Memory B cell (primary cell): ENCODE measurements at places on chromosomes 7 and 10.
A peak's percentile ranks its signal among the peaks of the same experiment; 100 is the strongest.

DNA sequence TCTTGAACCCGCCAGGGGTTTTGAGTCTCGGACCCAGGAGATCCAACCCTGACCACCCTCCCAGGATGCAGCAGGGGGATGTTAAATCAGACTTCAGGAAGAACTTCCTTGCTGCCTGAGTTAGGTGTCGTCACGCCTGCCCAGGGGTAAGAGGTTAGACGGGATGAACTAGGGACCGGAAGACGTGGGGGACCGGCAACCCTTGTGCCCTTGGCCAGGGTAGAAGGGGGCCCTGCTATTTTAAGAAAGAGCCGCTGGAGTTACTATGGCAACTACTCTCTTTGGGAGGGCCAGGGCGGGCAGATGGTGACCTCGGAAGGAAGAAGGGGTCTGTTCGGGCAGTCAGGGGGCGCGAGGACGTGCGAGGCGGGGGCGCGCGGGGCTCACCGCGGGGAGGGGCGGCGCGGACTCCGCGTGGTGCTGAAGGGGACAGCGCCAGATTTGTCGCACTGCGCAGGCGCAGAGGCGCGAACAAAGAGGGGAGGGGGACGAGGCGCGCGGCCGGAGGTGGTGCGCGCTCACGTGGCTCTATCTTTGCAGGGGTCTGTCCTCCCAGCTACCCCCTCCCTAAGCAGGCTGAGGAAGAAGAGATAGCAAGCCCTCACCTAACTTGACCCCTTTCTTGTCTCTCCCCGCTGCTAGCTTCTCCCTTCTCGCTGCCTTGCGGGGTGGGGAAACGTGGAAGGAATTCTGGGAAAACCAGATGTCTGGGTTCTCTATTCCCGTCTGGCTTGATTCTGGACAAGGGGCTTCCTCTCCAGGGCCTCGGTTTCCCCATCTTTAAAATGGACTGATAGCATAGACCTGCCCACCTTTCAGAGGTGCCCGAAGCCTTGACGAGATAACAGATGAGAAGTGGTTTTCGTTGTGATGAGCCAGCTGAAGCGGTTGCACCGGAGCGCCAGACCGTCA is 940 bp upstream of the PSD start:
- peaks cover 23% of the 10 kb centered on the region for H3K27me3 ChIP-seq
- H3K27ac ChIP-seq, result no peak overlapping the region
- peaks cover 16% of the 10 kb centered on the region for H3K4me1 ChIP-seq
- peak; percentile 67 for DNase-seq

GRCh38 chr10:94085288-94085687 is 91.6 kb downstream of the PLCE1 start:
- DNase-seq, result no peak
- H3K4me3 ChIP-seq, result no peak overlapping the region
- no peaks in the 10 kb centered on the region for H3K36me3 ChIP-seq
- H3K27me3 ChIP-seq, result peaks cover 6% of the 10 kb centered on the region
- H3K27ac ChIP-seq, result no peak overlapping the region
- no peaks in the 10 kb centered on the region for H3K4me1 ChIP-seq

DNA sequence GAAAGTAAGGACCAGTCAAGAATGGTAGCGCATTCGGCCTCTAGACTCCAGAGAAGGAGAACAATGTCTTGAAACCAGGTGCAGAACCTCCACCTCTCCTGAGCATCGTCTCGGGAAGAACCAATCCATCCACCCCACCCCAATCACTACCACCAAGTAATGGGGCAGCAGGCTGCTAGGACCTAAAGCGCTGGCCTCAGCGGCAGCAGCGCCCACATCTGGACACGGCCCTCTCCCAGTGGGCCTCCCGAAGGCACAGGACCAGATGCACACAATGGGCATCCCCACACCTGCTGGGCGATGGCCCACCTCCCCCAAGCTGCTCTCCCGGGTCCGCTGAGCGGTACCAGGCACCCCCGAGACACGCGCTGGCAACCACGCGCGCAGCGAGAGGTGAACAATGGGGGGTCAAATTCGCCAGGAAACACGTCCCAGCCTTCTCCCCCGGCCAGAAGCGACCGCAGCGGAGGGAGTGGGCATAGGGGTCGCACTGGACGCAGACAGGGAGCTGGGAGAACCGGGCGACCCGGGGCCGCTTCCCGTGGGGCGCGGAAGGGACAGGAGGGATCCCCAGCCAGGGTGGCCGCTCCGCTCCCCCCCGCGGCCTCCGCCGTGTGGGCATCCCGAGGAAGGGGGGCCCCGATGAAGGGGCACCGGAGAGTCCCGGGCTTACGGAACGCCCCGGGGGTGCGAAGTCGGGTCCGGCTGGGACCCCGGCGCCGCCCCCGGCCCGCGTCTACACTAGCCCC is 506 bp downstream of the CTTNBP2 start:
- peak overlapping the region; percentile 51 for H3K4me3 ChIP-seq
- peaks cover 17% of the 10 kb centered on the region for H3K27me3 ChIP-seq
- H3K27ac ChIP-seq, result no peak overlapping the region
- peaks cover 2% of the 10 kb centered on the region for H3K36me3 ChIP-seq
- DNase-seq, result no peak
- peaks cover 6% of the 10 kb centered on the region for H3K4me1 ChIP-seq

- H3K4me3 ChIP-seq, result no peak overlapping the region
- no peak overlapping the region for H3K27ac ChIP-seq
- H3K36me3 ChIP-seq, result no peaks in the 10 kb centered on the region
- no peak for DNase-seq
- peaks cover 4% of the 10 kb centered on the region for H3K27me3 ChIP-seq
Measured at GRCh38 chr10:95558593-95559320, 2.4 kb downstream of the SORBS1 start.

- H3K27ac ChIP-seq, result peak overlapping the region; percentile 73
- no peaks in the 10 kb centered on the region for H3K36me3 ChIP-seq
- no peak overlapping the region for H3K4me3 ChIP-seq
- H3K4me1 ChIP-seq, result peaks cover 3% of the 10 kb centered on the region
- no peak for DNase-seq
- H3K27me3 ChIP-seq, result no peaks in the 10 kb centered on the region
Measured at GRCh38 chr7:6078548-6078947, 47.4 kb downstream of the ANKRD61 start.

GRCh38 chr10:5527332-5528200 is 2.8 kb downstream of the CALML3 start:
- H3K27ac ChIP-seq, result no peak overlapping the region
- peaks cover 8% of the 10 kb centered on the region for H3K27me3 ChIP-seq
- H3K4me1 ChIP-seq, result no peaks in the 10 kb centered on the region
- no peak overlapping the region for H3K4me3 ChIP-seq

- H3K4me1 ChIP-seq, result peaks cover 16% of the 10 kb centered on the region
- no peak overlapping the region for H3K27ac ChIP-seq
- no peaks in the 10 kb centered on the region for H3K27me3 ChIP-seq
Measured at GRCh38 chr10:88154596-88155250, 291.3 kb downstream of the PTEN start.

- H3K36me3 ChIP-seq, result peaks cover 8% of the 10 kb centered on the region
- DNase-seq, result no peak
- peaks cover 23% of the 10 kb centered on the region for H3K4me1 ChIP-seq
- no peaks in the 10 kb centered on the region for H3K27me3 ChIP-seq
- no peak overlapping the region for H3K4me3 ChIP-seq
Measured at GRCh38 chr7:598899-599298, 79.3 kb upstream of the PDGFA start.

GRCh38 chr7:21999896-22000295 is 54.2 kb upstream of the CDCA7L start:
- no peaks in the 10 kb centered on the region for H3K36me3 ChIP-seq
- peaks cover under 1% of the 10 kb centered on the region for H3K27me3 ChIP-seq
- DNase-seq, result no peak
- no peak overlapping the region for H3K4me3 ChIP-seq
- H3K27ac ChIP-seq, result no peak overlapping the region

- H3K27ac ChIP-seq, result peak overlapping the region; percentile 68
- DNase-seq, result no peak
- peaks cover 25% of the 10 kb centered on the region for H3K4me1 ChIP-seq
- no peak overlapping the region for H3K4me3 ChIP-seq
Measured at GRCh38 chr7:7178906-7179305, 3.4 kb upstream of the C1GALT1 start.

- no peaks in the 10 kb centered on the region for H3K36me3 ChIP-seq
- no peaks in the 10 kb centered on the region for H3K4me1 ChIP-seq
- H3K27me3 ChIP-seq, result no peaks in the 10 kb centered on the region
Measured at GRCh38 chr7:106610996-106611886, 49.7 kb downstream of the CCDC71L start.

DNA sequence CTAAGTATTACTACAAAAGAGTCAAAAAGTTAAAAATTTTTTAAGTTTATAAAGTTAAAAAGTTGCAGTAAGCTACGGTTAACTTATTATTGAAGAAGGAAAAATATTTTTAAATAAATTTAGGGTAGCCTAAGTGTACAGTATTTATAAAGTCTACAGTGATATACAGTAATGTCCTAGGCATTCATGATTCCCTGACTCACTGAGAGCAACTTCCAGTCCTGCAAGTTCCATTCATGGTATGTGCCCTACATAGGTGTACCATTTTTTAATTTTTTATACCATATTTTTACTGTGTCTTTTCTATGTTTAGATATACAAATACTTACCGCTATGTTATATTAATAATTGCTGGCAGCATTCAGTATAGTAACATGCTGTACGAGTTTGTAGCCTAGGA is 92.3 kb downstream of the CTNNA3 start:
- no peak overlapping the region for H3K27ac ChIP-seq
- no peak for DNase-seq
- peaks cover 12% of the 10 kb centered on the region for H3K27me3 ChIP-seq

DNA sequence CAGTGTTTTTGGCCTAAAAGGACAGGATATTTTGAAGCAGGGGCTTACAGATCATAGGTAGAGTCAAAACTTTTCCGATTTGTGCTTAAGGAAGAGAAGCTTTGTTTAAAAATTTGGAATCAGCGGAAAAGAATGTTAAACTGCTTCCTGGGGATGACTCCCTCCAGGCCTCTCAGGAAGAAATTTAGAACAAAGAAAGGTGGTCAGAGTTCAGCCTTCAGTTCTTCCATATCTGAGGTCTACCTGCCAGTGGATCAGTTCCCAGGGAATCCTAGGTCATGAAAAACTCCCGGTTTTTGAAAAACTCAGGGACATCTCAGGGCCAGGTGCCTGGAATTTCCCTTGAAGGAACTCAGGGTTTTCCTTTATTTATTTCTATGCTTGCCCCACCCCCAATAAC is 100.3 kb downstream of the MCU start:
- H3K27me3 ChIP-seq, result no peaks in the 10 kb centered on the region
- H3K27ac ChIP-seq, result no peak overlapping the region
- no peak for DNase-seq
